Naive B cell (primary cell): ENCODE measurements at places on chromosomes 13 and 19.

DNA sequence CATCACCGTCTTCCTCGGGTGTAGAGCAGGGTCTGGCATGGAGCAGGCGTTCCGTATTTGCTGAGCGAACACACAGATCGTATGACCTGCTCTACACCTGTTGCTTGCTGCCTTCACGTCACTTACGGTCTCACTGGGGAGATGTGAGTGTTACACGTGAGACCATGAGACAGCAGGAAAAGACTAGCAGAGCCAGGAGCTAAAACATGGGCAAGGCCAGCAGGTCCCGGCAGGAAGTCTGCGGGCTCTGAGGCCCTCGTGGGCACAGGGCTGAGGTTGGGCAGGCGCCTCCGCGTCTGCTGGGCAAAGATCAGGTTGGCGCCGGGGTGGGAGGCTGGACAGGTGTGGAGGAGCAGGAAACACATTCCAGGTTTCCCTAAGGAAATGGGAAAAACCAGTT, 19.7 kb upstream of the GTF3A start:
- DNase-seq = no peak

- DNase-seq = no peak
Observed at GRCh38 chr13:94309997-94310855, 169.3 kb downstream of the DCT start.

DNA sequence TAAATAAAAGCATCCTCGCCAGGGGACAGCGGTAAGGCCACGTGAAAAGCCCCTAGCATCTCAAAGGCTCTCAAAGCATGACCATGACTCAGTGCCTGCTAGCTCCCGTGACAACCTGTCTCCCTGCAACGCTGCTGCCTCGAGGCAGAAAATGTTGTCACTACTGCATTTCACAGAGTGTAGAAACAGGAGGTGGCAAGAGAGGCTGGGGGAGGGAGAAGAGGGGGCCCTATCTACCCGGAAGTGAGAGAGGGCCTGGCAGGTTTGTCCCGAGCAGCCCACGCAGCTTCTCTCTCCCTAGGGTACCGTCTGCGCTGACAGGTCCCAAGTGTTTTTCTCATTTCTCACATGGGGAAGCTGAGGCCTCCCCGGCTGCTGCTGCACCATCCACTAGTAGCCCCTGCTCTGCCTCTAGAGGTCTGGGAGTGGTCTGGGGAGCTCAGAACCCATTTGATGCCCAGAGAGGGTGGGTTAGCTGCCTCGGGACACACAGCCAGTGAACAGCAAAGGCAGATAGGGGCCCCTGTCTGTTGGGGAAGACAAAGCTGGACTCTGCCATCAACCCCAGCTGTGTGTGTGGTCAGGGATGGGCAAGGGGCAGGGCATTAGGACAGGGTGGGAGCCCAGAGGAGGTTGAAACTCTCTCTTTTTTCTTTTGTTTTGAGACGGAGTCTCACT, 3.7 kb downstream of the TINCR start:
- no peak for DNase-seq

- DNase-seq = no peak
Observed at GRCh38 chr13:74190999-74191398, 56.8 kb upstream of the KLF12 start.

- DNase-seq = no peak
Observed at GRCh38 chr19:55902080-55902751, 29.9 kb downstream of the NLRP13 start.

DNA sequence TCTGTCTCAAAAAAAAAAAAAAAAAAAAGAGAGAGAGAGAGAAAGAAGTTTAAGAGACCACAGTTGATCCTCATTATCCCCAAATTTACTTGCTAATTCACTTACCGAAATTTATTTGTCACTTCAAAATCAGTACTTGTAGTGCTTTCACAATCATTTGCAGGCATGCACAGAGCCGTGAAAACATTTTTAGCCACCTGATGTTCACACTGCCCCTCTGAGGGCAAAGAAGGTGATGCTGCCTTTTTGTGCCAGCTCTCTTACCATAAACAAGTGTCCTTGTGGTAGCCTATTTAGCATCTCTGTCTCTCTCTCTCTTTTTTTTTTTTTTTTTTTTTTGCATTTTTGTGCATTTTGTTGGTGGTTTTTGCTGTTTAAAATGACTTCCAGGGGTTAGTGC, 24.1 kb upstream of the CASP14 start:
- peak; percentile 3 for DNase-seq

GRCh38 chr19:5080809-5081208, 111.9 kb downstream of the KDM4B start:
- DNase-seq = no peak

- DNase-seq = peak; percentile 59
Observed at GRCh38 chr13:114130837-114131582, 1.4 kb downstream of the RASA3 start.

DNA sequence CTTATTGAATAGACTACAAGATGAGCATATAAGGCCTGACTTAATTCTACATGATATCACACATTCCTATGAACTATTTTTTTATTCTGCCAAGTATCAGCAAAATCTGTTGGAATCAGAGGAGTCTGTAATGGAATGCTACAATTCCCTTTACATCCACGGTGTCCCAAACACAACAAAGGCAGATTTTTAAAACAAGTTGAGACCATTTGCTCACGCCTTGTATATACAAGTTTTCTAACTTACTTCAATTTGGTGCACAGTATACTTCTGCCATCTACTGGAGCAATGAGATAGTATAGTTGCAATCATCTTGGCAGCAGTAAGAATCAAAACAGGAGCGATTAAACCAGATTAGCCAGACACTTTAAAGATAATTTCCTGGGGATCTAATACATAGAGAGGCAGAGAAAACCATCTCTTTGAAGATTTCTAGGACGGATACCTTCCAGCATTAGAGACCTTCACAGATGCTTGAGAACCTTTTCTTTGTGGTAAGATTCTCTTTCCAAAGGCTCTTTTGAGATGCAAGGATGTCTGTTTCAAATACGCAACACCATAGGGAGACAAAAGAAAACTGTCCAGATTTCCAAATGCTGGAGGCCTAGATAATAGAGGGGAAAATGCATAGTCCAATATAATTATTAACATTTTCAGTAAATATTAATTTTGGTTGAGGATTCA, 302.0 kb upstream of the MIR17HG start:
- no peak for DNase-seq

DNA sequence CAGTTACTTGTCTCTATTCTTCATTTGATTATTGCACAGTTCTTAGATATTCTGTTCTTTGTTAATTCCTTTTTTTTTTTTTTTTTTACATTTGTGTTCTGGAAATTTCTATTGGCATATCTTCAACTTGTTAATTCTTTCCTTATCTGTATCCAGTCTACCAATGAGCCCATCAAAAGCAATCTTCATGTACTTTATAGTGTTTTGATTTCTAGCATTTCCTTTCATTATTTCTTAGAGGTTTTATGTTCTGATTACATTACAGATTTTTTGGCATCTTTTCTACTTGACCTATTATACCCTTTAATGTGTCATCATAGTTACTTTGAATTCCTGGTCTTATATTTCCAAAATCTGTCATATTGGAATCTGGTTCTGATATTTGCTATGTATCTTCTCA, 2194.8 kb downstream of the PCDH9 start:
- no peak for DNase-seq

GRCh38 chr19:6533000-6533328, 2.1 kb downstream of the TNFSF9 start:
- DNase-seq = no peak

- DNase-seq = no peak
Observed at GRCh38 chr13:20006206-20006605, 47.7 kb downstream of the ZMYM2 start.

DNA sequence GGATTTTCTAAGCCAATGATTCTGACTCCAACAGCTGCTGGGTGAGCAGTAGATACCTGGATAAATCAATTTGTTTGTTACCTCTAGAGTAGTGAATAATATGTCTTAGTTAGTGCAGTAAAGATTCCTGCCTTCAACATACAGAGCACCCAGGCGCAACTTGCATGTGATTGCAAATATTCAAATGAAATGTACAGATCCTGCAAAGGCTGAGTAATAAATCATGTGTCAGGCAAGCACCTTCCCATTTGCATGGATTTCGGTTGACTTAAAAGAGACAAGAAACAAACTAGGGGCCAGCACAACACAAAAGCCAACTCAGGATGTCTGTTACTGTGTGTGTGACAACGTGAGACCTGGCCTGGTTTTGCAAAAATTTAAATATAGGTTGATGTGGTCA, 79.7 kb downstream of the TNFSF11 start:
- DNase-seq = no peak

DNA sequence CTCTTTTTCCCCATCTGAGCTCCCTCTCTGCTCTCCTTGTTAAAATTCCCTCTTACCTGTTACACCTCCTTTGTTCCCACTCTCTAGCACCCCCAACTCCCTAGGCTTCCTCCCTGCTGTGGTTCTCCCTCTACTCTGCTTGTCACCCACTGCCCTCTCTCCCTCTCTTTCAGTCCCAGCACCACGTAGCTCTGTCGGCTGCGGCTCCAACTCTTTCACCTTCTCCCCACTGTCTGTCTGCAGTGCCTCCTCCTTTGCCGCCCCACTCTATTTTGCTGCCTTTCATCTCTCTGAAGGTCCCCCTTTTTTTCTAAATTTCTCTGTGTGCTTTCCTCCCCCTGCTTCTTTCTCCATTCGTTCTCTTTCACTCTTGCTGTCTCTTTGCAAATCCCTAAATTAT, 1.1 kb downstream of the ZNF836 start:
- DNase-seq = no peak

- no peak for DNase-seq
Observed at GRCh38 chr19:28292822-28293500, 920.0 kb downstream of the UQCRFS1 start.
